8988T (cell line): ENCODE measurements at places on chromosomes 11 and 22.

- DNase-seq = no peak
Observed at GRCh38 chr11:119808407-119809185, 79.6 kb upstream of the NECTIN1 start.

- DNase-seq = no peak
Observed at GRCh38 chr11:10108915-10109680, 184.9 kb downstream of the SBF2 start.

DNA sequence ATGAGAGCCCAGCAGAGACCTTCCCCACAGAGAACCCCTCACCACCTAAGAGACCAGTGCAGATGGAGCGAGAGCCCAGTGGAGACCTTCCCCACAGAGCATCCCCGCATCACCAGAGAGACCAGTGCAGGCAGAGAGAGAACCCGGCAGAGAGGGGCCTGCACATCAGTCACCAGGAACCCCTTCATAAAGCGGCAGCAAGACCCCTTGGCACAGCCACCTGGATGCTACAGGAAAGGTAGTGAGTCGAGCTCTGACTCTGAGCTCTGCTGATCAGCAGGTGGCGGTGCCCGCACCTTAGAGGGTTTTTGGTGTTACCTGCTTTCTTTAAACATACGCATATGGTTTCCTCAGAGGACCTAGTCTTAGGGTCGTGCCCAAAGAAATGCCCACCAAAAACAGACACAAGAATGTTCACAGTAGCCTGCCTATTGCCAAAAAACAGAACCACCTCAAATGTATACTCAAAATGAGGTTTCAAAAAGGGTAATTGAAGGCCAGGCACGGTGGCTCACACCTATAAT is 678.7 kb downstream of the BRD1 start:
- DNase-seq = no peak

DNA sequence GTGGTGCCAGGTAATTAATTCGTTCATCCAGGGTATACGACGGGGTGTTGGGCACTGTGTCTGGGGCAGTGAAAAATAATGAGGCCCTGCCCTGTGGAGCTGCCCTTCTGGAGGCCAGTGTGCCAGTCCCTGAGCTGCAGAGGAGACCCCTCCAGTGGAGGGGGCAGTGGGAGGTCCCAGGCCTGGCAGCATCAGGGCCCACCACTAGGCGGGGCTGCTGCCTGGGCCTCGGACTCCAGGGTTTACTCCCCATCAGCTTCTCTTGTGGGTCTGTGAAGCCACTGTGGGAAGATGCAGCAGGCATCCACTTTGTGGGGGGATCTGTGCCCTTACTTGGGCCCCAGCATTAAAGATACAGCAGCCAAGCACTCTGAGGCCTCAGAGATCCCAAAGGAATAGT is 17.4 kb upstream of the TMPRSS6 start:
- no peak for DNase-seq

GRCh38 chr11:134350381-134350780 is 18.6 kb downstream of the GLB1L2 start:
- DNase-seq = no peak

GRCh38 chr11:57901756-57902155 is 121.9 kb upstream of the OR9Q1 start:
- no peak for DNase-seq

- DNase-seq = no peak
Observed at GRCh38 chr11:83194281-83195142, 1.0 kb downstream of the ANKRD42 start.

DNA sequence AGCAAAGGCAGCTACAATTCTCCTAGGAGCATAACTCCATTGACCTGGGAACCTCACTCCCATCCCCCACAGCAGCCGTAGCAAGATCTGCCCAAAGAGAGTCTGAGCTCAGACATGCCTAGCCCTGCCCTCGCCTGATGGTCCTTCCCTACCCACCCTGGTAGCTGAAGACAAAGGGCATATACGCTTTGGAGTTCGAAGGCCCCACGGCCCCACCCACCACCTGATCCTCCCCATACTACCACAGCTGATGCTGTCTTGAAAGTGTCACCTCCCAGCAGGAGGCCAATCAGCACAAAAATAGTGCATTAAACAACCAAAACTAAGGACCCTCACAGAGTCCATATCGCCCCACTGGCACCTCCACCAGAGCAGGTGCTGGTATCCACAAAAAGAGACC is 22.6 kb upstream of the GNAZ start:
- DNase-seq = no peak

DNA sequence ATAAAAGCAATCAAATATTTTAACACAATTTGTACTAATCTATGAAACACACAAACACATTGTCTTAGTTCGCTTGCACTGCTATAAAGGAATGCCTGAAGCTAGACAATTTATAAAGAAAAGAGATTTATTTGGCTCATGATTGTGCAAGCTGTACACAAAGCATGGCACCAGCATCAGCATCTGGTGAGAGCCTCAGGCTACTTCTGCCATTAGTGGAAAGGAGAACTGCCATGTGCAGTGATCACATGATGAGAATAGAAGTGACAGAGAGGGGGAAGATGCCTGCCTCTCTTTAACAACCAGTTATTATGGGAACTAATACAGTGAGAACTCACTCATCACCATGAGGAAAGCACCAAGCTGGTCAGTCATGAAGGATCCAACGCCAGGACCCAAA is 105.1 kb downstream of the GUCY1A2 start:
- DNase-seq = no peak

GRCh38 chr22:31550871-31551370 is 54.6 kb downstream of the SFI1 start:
- no peak for DNase-seq

DNA sequence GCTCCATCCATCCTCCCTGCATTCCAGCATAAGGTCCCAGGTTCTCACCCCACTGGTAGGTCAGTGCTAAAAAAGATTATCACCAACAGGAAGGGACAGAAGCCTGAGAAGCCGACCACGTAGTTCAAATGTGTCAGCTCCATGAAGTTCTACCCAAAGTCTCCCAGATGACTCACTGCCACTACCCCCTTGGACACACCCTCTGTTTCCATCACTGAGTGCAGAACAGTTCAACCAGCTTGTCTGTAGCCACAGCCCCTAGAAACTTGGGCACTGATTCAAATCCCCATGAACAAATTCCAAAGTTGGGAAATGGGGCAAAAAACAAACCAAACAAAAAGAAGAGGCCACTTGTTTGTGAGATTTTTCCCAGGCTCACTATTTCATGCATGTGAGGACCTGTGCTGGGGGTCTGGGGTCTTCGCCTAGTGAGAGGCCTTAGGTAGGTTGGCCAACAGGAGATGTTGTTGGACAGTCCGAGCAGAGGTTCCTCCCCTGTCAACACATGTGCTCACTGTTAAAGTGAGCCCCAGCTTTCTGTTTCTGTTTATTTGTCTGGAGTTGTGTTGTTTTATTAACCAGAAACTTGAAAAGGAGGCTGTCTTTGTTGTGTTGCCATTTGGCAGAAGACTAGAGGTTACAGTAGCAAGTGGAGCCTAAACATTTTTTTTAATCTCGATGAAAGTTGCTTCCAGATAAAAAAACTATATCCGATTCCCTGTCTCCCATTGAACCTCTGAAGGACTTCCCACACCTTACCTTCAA is 24.2 kb upstream of the FLI1 start:
- no peak for DNase-seq

GRCh38 chr11:61728066-61728939 is 24.1 kb upstream of the MYRF start:
- no peak for DNase-seq

- no peak for DNase-seq
Observed at GRCh38 chr11:134659882-134660281, 247.8 kb upstream of the B3GAT1 start.

GRCh38 chr22:28922540-28923244 is 39.3 kb downstream of the ZNRF3 start:
- DNase-seq = no peak

GRCh38 chr11:32962016-32962415 is 53.7 kb upstream of the DEPDC7 start:
- DNase-seq = no peak

DNA sequence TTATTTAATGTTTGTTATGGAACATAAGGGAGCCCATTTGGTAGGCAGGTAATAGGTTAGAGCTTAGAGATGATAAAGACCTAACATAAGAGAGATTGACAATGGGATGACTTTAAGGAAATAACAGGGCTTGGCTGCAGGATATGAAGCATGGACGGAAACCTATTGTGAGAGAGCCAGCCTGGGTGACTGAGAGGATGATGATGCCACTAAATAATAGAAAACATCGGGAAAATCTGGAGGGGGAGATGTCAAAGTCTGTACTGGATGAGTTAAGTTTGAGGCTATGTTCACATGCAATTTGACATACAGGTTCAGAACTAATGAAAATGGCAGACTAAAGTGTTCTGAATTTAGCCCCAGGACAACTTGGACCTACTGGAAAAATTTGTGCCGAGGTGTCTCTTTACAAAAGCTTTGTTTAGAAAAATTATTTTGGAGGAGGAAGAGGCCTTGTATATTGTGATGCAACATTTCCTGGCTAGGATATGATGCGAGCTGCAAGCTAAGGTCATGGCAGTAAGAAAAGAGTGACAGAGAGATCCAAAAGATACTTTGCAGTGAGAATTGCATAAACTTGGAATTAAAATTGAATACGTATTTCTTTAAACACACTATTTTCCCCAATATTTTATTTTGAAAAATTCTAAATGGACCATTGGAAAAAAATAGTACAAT is 339.3 kb upstream of the PLET1 start:
- DNase-seq = no peak

DNA sequence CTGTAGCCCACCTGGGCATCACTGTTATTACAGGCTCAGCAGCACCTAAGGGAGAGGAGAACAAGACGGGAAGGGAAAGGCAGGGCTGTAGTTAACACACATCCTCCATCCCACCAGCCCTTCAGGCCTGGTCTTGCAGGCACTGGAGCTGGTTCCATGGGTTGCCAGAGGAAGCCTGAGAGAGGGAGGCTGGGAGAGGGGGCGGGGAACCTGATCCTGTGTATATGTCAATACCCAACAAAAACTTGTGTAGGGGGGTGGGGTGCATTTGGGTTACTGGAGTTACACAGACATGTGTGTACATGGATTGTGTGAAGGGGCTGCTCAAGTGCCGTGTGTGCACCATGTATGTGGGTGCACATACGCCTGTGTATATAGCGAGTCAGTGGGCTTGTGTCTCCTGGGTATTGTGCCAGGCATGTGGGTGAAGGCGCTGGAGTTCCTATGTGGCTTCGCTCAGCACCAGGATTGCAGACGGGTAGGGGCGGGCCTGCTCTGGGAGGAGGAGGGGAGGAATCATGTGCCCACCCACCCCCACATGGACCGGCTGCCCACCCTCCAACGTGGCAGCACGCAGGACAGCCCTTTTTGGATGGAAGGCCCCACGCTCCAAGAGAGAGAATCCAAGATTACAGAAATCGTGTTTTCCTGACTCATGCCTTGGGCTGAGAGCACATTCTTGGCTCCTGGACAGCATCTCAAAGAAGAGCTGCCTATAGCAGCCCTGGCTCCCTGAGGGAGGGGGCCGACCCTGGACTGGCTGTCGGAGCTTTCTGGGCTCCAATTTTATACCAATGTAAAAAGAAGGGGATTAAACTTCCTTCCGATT is 4.2 kb upstream of the SERPINH1 start:
- no peak for DNase-seq

GRCh38 chr22:30665786-30666185 is 1.9 kb downstream of the DUSP18 start:
- DNase-seq = no peak

DNA sequence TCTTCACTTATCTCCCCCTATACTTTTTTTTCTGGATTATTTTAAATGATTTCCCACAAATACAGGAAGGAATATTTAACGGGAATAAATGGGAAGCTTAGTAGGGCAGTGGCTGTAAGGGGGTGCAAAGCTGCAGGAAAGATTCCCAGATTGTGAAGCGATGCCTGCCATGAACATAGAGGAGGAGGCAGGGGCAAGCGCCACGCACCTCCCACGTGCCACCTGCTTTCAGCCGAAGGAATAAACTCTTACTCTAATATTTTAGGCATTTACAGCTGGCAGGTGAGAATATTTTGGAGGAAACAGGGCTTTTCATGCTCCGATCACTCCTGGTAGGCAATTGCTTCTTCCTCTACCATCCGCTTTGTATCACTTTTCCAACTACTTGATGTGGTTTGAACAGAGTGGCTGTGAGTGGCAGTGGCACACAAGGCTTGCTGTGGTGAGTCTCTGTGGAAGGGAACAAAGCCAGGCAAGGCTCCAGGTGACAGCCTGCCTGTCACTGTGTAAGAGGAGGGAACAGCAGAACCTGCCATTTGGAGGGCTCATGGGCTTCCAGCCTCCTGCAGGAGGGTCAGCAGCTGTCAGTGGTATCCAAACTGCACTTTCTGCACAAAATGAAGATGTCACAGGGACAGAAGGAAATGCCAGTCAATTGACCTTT is 54.5 kb upstream of the PLET1 start:
- no peak for DNase-seq

DNA sequence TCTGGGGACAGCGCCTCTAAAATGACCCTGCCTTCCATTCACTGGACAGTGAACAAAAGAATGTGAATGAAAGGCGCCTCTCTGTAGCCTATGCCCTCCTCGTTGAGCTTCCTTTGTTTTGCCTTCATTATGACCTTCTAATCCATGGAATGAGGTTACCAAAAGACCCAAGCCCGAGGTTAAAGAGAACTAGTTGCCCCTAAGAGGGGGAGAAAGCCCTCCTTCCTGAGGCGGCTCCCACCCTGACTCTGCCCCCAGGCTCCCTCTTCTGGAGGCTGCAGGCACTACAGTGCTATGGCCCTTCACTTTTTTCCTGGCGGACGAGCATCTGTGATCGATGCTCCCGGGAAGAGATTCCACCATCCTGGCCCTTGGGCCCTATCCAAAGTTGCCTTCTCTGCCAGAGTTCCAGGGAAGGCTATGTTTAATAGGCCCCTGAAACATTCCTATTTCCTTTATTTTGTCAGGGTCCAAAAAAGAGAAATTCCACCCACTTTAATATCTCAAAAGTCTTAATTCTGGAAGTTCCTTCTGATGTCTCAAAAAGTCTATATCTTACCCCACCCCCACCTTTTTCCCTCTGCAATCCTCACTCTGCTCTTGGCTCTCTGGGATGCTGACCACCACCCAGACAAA is 147.3 kb downstream of the FEZ1 start:
- DNase-seq = peak; percentile 68

GRCh38 chr11:944711-945470 is 19.2 kb downstream of the AP2A2 start:
- no peak for DNase-seq

DNA sequence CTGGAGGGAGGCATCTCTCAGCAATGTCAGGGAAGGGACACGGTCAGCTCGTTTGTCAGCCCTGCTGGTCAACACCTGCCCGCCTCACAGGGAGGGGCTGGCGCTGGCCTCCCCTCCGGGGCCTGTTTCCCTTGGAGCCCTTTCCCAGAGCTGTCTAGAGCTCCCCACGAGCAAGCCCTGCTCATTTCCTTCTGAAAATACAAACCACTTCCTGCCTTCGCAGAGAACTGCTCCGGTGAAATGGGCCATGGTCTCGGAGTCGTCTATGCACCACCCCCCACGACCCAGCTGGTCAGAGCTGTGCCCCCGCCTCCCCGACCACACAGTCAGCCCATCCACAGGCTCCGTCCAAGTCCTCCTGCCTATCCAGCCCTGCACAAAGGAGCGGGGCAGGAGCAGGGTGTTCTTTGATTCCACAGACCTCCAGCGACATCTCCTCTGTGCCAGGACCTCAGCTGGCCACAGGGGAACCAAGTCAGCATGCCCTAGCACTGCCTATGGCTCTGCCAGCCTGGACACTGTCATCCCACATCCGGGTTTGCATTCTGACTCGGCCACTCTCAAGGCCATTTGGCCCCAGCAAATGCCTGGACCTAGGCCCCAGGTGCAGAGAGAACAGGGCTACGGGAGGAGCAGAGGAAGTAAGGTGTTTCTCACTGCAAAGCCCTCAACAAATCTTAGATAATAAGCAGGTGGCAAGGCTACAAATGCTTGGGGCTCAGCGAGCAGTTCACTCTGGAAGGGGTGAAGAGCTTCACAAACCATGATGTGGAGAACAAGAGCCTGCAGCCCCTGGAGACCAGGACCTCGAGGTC is 82.1 kb upstream of the WNT11 start:
- DNase-seq = no peak
